Prostate gland (tissue), 2 donors: ENCODE measurements at places on chromosomes 3 and 15. TPM values are rescaled to one million over a fixed set of nuclear protein-coding genes. Genes with fewer than 3 reads are reported as not detected.

Gene NANOGP8
- 2.9 TPM for total RNA-seq

Gene SUSD5
- total RNA-seq = 6.9 TPM

Gene RYR3
- 2.3 TPM for total RNA-seq

Gene RBP2
- not detected for total RNA-seq

Gene SLC12A1
- not detected for total RNA-seq

Gene SLC15A2
- total RNA-seq = 44.1 TPM

Gene P2RY14
- total RNA-seq = 0.09 TPM

Gene SHC4
- total RNA-seq = 45.0 TPM

Gene MCF2L2
- total RNA-seq = 0.41 TPM

DNA sequence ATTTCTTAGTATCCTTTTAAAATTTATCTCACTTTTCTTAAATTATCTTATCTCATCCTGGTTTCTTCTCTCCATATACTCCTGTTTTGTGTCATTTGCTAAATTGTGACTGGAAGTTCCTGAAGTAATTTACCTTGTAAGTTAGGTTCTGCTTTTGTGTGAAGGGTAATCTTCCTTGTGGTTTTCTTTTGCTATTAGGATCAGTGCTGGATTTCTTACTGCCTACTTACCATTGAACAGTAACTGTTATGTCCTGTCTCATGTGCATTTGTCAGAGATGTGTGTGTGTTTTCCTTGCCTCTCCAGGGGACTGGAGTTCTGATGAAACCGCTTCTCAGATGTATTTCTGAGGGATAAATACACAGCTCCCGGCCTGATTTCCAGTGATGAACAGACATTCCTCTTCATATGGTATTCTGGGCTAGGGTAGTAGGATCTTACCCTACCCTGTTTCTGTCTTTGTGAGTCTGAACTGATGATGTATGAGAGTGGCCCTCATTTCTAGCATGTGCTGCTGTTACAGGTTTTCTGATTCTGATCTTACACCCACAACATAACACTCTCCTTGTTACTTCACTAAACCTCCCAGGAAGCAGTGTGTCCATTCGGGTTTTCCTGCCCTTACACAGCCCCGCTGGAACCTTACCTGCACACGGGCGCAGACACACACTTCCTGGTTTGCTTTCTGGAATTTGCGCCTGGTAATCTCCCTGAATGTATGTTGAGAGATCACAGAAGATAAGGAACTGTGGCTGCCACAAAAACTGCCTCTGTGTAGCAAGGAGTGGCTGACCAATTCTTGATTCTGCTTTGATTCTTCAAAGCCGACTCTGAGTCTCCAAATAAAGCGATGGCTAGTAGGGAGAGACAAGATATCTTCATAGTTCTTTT, 14.7 kb downstream of the PAK2 start:
- H3K27ac ChIP-seq = no peak overlapping the region
- no peaks in the 10 kb centered on the region for H3K36me3 ChIP-seq
- no peak for DNase-seq
- no peak overlapping the region for H3K4me3 ChIP-seq

GRCh38 chr3:24507776-24508422, 13.2 kb upstream of the THRB start:
- no peak overlapping the region for H3K4me3 ChIP-seq
- no peaks in the 10 kb centered on the region for H3K36me3 ChIP-seq
- no peak for DNase-seq

- peak overlapping the region; percentile 88 for H3K27ac ChIP-seq
- H3K36me3 ChIP-seq = no peaks in the 10 kb centered on the region
- DNase-seq = no peak
- no peaks in the 10 kb centered on the region for H3K27me3 ChIP-seq
- H3K4me1 ChIP-seq = peaks cover 37% of the 10 kb centered on the region
Observed at GRCh38 chr3:195896361-195897080, 11.8 kb downstream of the TNK2 start.

DNA sequence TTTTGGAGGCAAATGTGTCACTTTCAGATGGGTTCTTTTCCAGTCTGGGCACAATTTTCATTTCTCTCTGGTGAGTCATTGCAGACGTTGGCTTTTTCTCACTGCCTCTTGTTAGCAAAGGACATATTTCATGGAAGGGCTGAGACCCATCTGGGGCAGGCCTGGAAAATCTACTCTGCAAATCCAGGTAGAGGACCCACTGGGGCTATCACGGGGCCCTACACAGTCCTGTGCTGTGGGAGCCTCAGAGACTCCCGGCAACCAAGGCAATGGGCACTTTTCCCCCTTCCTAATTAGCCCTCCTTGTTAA, 58.0 kb downstream of the HRH1 start:
- H3K27ac ChIP-seq = no peak overlapping the region
- no peaks in the 10 kb centered on the region for H3K4me1 ChIP-seq
- no peak for DNase-seq
- no peak overlapping the region for H3K4me3 ChIP-seq

GRCh38 chr3:100257586-100257985, 3.2 kb upstream of the TBC1D23 start:
- no peak for DNase-seq
- H3K36me3 ChIP-seq = no peaks in the 10 kb centered on the region
- no peak overlapping the region for H3K27ac ChIP-seq
- H3K27me3 ChIP-seq = no peaks in the 10 kb centered on the region
- no peak overlapping the region for H3K4me3 ChIP-seq

DNA sequence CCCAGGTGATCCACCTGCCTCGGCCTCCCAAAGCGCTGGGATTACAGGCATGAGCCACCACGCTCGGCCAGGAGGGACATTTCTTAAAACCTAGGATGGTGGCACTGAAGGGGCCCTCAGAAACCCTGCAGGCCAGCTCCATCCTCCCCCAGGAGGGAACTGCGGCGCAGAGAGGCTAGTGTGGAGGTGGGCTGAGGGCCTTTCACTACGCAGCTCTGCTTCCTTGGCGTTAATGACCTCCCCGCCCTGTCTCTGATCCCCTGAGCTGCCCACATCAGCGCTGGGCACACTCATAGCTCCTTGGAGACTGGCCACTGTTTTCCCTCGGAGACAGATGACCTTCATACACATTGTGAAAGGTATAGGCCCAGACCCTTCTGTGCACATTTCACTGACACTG, 46.2 kb upstream of the MAGEF1 start:
- no peaks in the 10 kb centered on the region for H3K4me1 ChIP-seq
- no peaks in the 10 kb centered on the region for H3K36me3 ChIP-seq
- no peaks in the 10 kb centered on the region for H3K27me3 ChIP-seq
- no peak overlapping the region for H3K27ac ChIP-seq
- H3K4me3 ChIP-seq = no peak overlapping the region

GRCh38 chr15:101240358-101240757, 11.5 kb downstream of the CHSY1 start:
- no peak overlapping the region for H3K4me3 ChIP-seq
- H3K27me3 ChIP-seq = no peaks in the 10 kb centered on the region
- peak overlapping the region; percentile 32 for H3K27ac ChIP-seq
- no peak for DNase-seq
- H3K36me3 ChIP-seq = no peaks in the 10 kb centered on the region

GRCh38 chr3:85801955-85802354, 843.2 kb downstream of the CADM2 start:
- H3K27me3 ChIP-seq = no peaks in the 10 kb centered on the region
- no peaks in the 10 kb centered on the region for H3K4me1 ChIP-seq
- no peak overlapping the region for H3K4me3 ChIP-seq
- H3K36me3 ChIP-seq = no peaks in the 10 kb centered on the region
- no peak for DNase-seq

GRCh38 chr15:48842501-48842900, 31.6 kb upstream of the CEP152 start:
- H3K4me3 ChIP-seq = no peak overlapping the region
- no peaks in the 10 kb centered on the region for H3K27me3 ChIP-seq
- H3K27ac ChIP-seq = no peak overlapping the region
- no peaks in the 10 kb centered on the region for H3K4me1 ChIP-seq
- no peak for DNase-seq
- H3K36me3 ChIP-seq = no peaks in the 10 kb centered on the region

GRCh38 chr3:12796171-12797123, at the start of gene CAND2:
CAND2 (plus strand) TSS chr3:12796680; CDS start chr3:12796721, 41 bp downstream.
- peak within 1 kb of the TSS; percentile 75 for H3K27ac ChIP-seq
- no peaks in the 10 kb centered on the region for H3K36me3 ChIP-seq
- no peak for DNase-seq
- no peaks in the 10 kb centered on the region for H3K4me1 ChIP-seq
- H3K4me3 ChIP-seq = peak within 1 kb of the TSS; percentile 54
- no peaks in the 10 kb centered on the region for H3K27me3 ChIP-seq

DNA sequence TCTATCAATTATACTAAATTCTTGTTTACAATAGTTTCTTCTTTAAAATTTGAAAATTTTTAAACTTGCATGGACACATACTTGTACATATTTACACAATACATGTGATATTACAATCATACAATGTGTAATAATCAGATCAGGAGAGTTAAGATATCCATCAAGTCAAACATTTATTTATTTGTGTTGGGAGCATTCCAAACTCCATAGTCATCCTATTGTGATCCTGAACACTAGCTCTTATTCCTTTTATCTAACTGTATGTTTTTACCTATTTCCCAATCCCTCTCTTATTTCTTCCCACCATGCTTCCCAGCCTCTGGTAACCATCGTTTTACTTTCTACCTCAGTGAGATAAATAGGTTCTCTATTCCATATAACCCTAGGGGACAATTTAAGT, 1219.2 kb downstream of the ZPLD1 start:
- H3K36me3 ChIP-seq = no peaks in the 10 kb centered on the region
- H3K27me3 ChIP-seq = no peaks in the 10 kb centered on the region
- H3K27ac ChIP-seq = no peak overlapping the region
- no peak for DNase-seq

GRCh38 chr3:13012221-13012691, 61.0 kb downstream of the IQSEC1 start:
- no peak overlapping the region for H3K27ac ChIP-seq
- no peaks in the 10 kb centered on the region for H3K36me3 ChIP-seq
- H3K4me3 ChIP-seq = no peak overlapping the region
- no peaks in the 10 kb centered on the region for H3K4me1 ChIP-seq
- no peak for DNase-seq
